B cell (primary cell): ENCODE measurements at places on chromosomes 4 and X. TPM values are rescaled to one million over a fixed set of nuclear protein-coding genes. Genes with fewer than 3 reads are reported as not detected.
A peak's percentile ranks its signal among the peaks of the same experiment; 100 is the strongest.

RBMXL3 gene
- polyA plus RNA-seq = not detected in 2 replicates

DNA sequence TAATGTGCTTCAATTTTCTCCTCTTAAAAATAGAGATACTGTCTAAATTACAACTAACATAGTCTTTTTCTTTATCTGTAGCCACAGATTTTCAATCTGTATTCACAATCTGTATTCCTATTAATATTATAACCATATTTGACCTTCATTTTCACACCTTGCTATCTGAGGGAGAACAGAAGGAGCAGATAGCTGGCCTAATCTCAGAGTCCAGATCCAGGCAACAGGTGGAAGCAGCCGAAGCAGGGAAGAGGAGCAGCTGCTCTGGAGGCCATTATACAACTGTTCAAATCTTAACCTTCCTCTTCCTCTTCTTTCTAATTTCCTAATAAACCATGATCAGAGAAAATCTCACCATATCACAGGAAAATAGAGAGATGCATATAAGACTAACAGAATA, 14.2 kb downstream of the SEPSECS start:
- DNase-seq = no peak
- H3K4me3 ChIP-seq = no peak overlapping the region
- no peak overlapping the region for H3K27ac ChIP-seq
- H3K4me1 ChIP-seq = no peaks in the 10 kb centered on the region

- H3K27ac ChIP-seq = no peak overlapping the region
- no peaks in the 10 kb centered on the region for H3K4me1 ChIP-seq
- H3K36me3 ChIP-seq = peaks cover 23% of the 10 kb centered on the region
- H3K4me3 ChIP-seq = no peak overlapping the region
Measured at GRCh38 chr4:15060213-15060612, 57.9 kb downstream of the CPEB2 start.

GAB1 gene
- 4.7 and 6.2 TPM in 2 replicates for polyA plus RNA-seq

GRCh38 chr4:47500776-47501175, 15.7 kb downstream of the ATP10D start:
- peaks cover 44% of the 10 kb centered on the region for H3K4me1 ChIP-seq
- no peaks in the 10 kb centered on the region for H3K27me3 ChIP-seq
- peak overlapping the region; percentile 86 for H3K27ac ChIP-seq
- H3K36me3 ChIP-seq = no peaks in the 10 kb centered on the region
- no peak overlapping the region for H3K4me3 ChIP-seq
- no peak for DNase-seq

DNA sequence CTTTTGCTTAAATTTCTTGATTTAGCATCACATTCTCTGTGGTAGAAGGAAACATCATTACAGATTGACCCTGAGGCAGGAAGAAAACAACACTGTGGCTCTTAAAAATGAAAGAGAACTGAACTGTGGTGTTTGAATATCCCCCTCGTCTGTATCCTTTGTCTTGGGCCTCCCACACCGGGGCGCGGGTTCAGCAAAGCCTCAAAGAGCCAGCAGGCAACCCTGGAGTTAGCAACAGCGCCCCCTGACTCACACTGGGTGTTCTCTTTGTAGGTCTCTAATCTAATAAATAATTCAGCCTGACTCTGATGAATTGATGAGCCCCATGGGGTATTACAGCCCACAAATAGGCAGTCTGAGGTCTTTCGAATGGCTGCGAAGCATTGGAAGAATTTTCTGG, 46.1 kb upstream of the CTSO start:
- H3K4me1 ChIP-seq = no peaks in the 10 kb centered on the region
- no peak overlapping the region for H3K27ac ChIP-seq

GRCh38 chr4:1879485-1879884, 8.3 kb downstream of the NSD2 start:
- H3K27me3 ChIP-seq = no peaks in the 10 kb centered on the region
- no peak for DNase-seq
- no peak overlapping the region for H3K27ac ChIP-seq
- H3K4me1 ChIP-seq = no peaks in the 10 kb centered on the region
- H3K4me3 ChIP-seq = no peak overlapping the region

DNA sequence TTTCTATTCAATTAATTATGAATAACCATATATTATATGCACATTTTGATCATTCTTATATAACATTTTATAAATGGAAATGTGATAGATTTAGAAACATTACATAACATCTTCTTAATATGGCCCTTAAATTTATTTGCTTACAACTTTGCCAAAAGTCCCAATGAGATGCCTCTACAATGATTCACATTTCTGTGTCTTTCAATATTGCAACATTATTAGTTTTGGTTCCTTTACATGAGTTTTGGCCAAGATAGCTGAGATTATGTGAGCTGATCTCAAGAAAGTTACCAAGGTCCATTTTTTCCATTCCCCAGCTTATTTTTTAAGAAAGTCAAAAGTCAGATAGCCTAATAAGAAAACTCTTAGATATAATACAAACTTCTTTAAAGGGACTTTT, 361.2 kb downstream of the PCDH7 start:
- H3K27me3 ChIP-seq = no peaks in the 10 kb centered on the region
- H3K4me3 ChIP-seq = no peak overlapping the region
- no peaks in the 10 kb centered on the region for H3K36me3 ChIP-seq
- DNase-seq = no peak
- H3K4me1 ChIP-seq = no peaks in the 10 kb centered on the region

- H3K4me1 ChIP-seq = peaks cover 10% of the 10 kb centered on the region
- H3K27me3 ChIP-seq = no peaks in the 10 kb centered on the region
- H3K4me3 ChIP-seq = no peak overlapping the region
- DNase-seq = no peak
- H3K36me3 ChIP-seq = no peaks in the 10 kb centered on the region
Measured at GRCh38 chrX:39559229-39559628, 538.5 kb downstream of the BCOR start.

LRIT3 gene
- polyA plus RNA-seq = 0.13 and 0.21 TPM in 2 replicates

MTNR1A gene
- polyA plus RNA-seq = not detected in 2 replicates
